ENCODE measurements at places on chromosomes 6 and 20.

- DNase-seq, result no peak
Observed at GRCh38 chr6:150072201-150072600, 3.3 kb upstream of the ULBP3 start.

GRCh38 chr6:130116273-130116672 is 97.9 kb downstream of the L3MBTL3 start:
- no peak for DNase-seq

DNA sequence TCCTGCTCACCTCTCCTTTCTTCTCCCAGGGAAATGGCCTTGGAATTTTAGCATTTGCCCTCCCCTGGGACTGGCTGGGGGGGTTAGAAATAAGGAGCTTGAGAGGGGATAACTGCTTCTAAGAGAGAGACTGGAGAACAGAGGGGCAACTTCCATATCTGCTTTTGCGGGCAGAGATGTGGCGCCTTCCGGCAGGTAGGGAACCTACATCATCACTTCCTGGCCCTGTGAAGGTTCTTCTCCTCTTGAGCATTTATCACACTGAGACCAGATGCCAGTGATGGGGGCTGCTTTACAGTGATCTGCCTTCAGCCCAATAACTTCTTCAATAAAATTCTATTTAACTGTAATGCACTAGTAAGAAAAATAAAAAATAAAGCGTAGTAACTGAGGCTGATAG is 48.1 kb downstream of the TBC1D7 start:
- no peak for DNase-seq

- no peak for DNase-seq
Observed at GRCh38 chr6:11702089-11702488, 76.5 kb downstream of the ADTRP start.

- no peak for DNase-seq
Observed at GRCh38 chr6:37889051-37889450, 69.5 kb downstream of the ZFAND3 start.

Data from cerebellar nuclear complex (tissue), 1 donor.